ENCODE measurements at places on chromosomes 16 and 17. TPM values are rescaled to one million over a fixed set of nuclear protein-coding genes. Genes with fewer than 3 reads are reported as not detected.

DNA sequence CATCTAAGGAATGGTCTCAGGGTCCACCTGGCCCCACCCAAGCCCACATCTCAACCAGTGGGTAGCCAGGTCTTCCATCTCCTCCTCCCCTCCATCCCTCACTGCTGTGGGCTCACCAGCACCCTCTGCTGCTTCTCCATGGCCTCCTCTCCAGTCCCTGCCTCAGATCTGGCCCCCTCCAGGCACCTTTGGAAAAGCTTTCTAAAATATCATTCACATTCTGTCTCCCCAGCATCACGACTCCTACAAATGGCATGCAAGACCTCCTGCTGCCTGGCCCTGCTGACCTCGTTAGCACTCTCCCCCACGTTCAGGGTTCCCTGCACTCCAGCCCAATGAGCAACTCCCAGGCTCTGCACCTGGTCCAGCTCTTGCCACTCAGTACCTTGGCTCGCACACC lies 13.7 kb downstream of the GLP2R start:
- peak; percentile 17 for DNase-seq

GRCh38 chr16:80230328-80231120 lies 310.3 kb upstream of the DYNLRB2 start:
- no peak for DNase-seq

The HOXB9 gene
- 0.09 TPM for total RNA-seq

GRCh38 chr17:80817861-80818260 lies 173.8 kb upstream of the CHMP6 start:
- no peak for DNase-seq

- peak; percentile 78 for DNase-seq
Observed at GRCh38 chr17:72985882-72986720, 106.4 kb downstream of the SLC39A11 start.

GRCh38 chr17:46154151-46154816 lies 38.9 kb downstream of the KANSL1 start:
- no peak for DNase-seq

The CNGB1 gene
- total RNA-seq = not detected

DNA sequence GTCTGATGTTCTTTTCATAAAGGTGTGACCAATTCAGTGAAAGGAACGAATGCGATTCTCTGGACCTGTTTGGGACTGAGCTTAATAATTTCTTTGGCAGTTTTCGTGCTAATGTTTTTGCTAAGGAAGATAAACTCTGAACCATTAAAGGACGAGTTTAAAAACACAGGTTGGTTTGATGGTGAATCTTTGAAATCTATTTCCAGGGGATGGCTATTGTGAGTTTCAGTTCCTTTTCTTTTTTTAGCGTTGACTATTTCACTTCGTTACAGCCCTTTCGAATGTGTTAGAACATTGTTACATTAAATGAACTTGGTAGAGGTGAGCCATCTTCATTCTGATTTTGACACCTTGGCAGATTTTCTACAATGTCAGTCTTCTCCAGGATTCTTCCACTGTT lies 1.2 kb downstream of the TNFRSF17 start:
- DNase-seq = no peak

DNA sequence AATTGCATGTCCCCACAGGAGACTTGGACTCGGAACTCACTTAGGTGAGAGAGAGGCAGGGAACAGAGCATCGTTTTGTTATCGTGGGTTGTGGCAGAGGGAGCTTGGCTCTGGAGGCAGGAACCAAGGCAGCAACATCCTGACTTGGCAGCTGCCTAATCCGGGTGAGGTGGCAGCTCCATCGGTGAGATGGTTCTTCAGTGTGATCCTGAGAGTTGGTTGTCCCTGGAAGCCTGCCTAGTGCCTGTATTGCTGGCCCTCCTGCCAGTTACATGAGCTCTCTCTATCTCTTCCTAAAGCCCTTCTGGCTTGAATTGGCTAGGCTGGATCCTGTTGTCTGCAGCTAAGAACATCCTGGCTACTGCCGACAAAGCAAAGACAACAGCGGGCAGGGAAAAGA lies 19.9 kb upstream of the SEC14L1 start:
- DNase-seq = no peak

DNA sequence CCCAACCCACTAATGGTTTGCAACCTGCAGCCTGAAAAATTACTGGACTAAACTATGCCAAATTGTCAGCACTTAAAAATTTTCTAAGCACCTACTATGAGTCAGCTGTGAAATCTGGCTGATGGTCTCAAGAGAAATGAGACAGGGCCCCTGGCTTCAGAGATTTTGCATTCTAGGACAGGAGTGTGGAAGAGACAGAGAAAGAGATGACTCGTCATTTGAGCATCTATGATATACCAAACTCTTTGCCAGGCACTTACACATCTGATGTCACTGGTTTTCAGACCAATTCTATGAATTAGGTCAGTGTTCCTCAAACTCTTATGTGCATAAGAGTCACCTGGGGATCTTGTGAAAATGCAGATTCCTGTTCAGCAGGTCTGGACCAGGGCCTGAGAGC lies 44.4 kb downstream of the CLEC19A start:
- no peak for DNase-seq

- no peak for DNase-seq
Observed at GRCh38 chr16:22633280-22633679, 122.6 kb downstream of the NPIPB5 start.

- peak; percentile 79 for DNase-seq
Observed at GRCh38 chr17:66727634-66728570, 107.0 kb upstream of the CACNG5 start.

The RPGRIP1L gene
- 9.8 TPM for total RNA-seq

GRCh38 chr17:72338304-72338703 lies 217.5 kb downstream of the SOX9 start:
- DNase-seq = no peak

DNA sequence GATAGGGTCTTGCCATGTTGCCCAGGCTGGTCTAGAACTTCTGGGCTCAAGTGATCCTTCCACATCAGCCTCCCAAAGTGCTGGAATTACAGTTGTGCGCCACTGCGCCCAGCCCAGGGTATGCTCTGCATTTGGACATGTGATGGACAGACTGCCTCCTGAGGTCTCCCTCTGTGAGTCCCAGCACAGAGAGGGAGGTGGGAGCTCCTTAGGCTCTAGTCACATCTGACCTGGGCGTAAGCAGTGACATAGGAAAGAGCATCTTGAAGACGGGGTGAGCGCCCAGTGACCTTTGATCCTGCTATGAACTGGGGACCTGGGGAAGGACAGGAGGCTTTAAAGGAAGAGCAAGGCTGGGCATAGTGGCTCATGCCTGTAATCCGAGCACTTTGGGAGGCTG lies 2.2 kb upstream of the GFAP start:
- DNase-seq = no peak

The DPH1 gene
- 33.0 TPM for total RNA-seq

- no peak for DNase-seq
Observed at GRCh38 chr17:2634361-2634960, 41.0 kb downstream of the PAFAH1B1 start.

The OR1A1 gene
- not detected for total RNA-seq

- no peak for DNase-seq
Observed at GRCh38 chr17:14149751-14150150, 80.4 kb downstream of the COX10 start.

- no peak for DNase-seq
Observed at GRCh38 chr17:31488982-31489294, 97.5 kb downstream of the RAB11FIP4 start.

- DNase-seq = no peak
Observed at GRCh38 chr17:41178341-41178740, 320 bp upstream of the KRTAP4-2 start.

DNA sequence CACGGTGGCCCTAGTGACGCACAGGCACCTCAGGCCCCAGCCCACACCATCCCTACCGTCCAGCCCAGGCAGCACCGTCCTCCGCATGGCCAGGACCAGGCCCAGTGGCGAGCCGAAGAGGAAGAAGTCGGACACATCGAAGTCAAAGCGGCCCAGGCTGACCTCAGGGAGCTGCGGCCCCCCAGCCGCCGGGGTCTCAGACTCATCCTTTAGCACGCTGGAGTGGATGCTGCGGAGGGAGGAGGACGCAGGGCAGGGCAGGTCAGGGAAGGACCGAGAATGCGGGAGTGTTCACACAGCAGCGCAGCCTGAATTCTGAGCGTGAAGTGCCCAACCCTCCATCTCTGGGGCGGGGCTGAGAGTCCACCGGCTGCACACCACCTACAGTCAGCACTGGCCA lies 30.1 kb downstream of the PIMREG start:
- no peak for DNase-seq

- DNase-seq = no peak
Observed at GRCh38 chr16:7644176-7644575, 311.5 kb downstream of the RBFOX1 start.

The KRT32 gene
- not detected for total RNA-seq

GRCh38 chr17:21573961-21574610 lies 118.2 kb upstream of the KCNJ18 start:
- no peak for DNase-seq

DNA sequence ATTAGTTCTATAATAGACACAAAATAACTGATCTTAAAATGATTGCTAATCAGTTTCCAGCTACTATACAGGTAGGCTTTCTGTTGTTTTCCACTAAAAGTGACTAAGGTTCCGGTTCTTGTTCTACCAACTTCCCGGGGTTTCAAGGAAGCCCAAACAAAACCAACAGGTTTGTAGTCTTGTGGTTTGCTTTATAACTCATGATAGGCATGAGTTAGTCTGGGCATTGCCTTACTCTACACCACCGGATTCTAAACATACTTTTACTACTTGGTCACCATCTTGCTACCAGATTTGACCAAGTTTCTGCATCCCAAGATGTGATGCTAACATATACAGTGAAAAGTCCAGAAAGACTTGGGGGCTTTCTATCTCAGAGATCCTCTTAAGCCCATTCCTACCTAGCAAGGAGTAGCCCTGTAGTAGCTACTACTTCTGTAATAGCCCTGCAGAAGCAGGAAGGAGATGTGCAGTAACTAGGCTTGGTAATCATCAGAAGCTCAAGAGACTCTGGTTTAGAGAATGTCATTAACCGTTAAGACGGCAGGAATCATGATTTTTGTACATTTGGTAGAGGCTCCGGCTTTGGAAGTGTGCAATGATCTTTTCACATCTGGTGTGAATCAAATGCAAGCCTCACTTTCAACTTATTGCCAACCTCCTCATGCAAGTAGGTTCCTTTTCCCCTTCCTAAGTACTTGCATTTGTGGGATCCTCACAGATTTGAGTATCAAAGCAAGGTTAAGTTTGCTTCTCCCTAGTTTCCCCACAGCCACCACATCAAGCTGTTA lies 1.6 kb downstream of the FAM117A start:
- no peak for DNase-seq

DNA sequence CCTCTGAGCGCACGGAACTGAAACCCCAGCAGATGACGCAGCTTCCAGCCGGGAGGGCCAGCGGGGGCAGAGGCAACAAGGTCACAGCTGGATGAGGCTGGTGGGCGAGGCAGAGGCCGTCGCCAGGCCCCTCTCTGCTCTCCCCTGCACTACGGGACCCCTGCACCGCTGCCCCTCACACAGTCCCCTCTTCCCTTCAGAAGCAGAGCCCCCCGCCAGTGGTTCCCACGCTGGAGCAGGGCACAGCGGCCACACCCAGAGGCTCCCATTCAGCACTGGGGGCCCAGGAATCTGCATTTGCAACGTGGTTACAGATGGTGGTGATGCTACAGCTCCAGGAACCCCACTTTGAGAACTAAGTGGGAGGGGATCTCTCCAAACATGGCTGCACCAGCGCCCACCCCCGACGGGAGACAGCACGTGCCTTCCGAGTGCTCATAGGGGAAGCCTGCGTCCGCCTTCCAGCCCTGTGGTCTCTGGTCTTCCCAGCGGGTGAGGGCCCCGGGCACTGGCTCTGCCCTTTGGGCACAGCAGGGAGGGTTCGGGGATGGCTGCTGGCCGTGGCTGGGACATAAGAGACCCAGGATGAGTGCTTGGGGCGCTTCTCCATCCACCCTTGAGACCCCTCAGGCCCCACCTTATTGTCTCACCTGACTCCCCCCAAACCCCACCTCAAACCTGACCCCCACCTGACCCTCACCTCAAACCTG lies 4.7 kb upstream of the RAB40B start:
- DNase-seq = no peak

- no peak for DNase-seq
Observed at GRCh38 chr17:6711081-6711674, 2.0 kb downstream of the SLC13A5 start.
